Kidney capillary endothelial cell (primary cell): ENCODE measurements at places on chromosomes 16 and 17.

GRCh38 chr16:74749291-74750055 lies 25.1 kb downstream of the FA2H start:
- DNase-seq = no peak

DNA sequence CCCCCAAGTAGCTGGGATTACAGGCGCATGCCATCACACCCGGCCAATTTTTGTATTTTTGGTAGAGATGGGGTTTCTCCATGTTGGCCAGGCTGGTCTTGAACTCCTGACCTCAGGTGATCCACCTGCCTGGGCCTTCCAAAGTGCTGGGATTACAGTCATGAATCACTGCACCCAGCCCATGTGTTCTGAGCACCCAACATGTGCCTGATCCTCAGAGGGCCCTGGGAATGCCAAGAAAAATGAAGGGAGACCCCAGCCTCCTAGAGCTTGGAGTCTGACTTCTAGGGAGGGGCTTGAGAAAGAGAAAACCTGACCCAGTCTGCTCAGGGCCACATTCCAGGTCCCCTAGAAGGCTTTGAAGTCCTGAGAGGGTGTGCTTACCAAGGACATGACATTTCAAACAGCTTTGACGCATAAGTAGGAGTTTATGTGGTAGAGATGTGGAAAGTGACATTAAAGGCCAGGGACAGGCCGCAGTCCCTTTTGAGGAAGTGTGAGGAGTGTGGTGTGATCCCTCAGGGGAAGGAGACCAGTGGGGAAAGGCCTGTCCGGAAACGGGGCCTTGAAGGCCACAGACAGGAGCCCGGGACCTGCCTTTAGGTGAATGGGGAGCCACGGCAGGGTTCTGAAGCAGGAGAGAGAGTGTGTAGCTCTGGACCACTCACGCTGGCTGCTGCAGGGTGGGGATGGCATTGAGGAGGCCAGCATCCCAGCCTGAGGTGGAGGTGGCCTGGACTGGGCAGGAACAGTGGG lies 1.1 kb upstream of the CCL22 start:
- no peak for DNase-seq

DNA sequence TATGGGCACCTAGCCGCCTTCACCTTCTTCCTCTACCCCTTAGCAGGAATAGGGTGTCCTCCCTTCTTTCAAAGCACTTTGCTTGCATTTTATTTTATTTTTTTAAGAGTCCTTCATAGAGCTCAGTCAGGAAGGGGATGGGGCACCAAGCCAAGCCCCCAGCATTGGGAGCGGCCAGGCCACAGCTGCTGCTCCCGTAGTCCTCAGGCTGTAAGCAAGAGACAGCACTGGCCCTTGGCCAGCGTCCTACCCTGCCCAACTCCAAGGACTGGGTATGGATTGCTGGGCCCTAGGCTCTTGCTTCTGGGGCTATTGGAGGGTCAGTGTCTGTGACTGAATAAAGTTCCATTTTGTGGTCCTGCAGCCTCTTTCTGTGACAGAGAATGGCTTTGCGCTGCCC lies 4.6 kb downstream of the TMUB2 start:
- DNase-seq = no peak

GRCh38 chr17:74446551-74447500 lies 14.9 kb downstream of the GPRC5C start:
- DNase-seq = no peak

DNA sequence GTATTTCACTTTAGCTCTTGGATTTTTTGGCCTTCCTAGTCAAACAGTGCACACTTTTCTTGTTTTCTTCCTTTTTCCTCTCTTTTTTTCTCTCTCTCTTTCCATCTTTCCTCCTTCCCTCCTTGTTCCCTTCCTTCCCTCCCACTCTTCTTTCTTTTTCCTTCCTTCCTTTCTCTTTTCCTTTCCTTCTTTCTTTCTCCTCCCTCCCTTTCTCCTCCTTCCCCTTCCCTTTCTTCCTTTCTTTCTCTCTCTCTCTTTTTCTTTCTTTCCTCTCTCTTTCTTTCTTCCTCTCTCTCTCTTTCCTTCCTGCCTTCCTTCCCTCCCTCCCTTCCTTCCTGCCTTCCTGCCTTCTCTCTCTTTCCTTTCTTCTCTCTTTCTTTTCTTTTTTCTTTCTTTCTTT lies 181.6 kb upstream of the ELAC2 start:
- DNase-seq = no peak
